ENCODE measurements at places on chromosomes 11 and 22.
A peak's percentile ranks its signal among the peaks of the same experiment; 100 is the strongest.

DNA sequence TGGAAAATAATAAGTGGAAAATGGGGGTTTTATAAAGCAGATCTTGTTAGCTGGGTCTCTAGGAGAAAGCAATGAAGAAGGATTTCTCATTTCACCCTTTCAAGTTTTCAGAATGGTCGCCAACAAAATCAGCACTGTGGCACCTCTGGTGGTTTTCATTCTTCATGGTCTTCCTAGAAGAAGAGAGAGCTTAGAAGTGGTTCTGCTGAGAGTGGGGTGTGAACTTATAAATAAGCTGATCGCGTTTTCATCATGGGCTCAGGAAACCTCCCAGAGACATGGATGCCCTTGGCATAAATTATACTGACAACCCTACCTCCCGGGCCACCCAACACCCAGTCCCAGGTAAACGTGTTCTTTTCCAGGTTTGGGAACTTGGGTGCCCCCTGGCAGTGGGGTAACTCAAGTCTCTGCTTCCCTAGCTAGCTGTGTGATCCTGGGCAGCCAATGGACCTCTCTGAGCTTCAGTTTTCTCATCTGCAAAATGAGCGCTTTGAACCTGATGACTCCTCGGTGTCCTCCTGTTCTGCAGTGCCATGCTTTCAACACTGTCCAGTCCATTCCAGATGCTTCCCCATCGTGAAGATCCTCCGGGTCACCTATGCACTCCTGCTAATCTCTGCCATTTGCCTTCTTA lies 72.6 kb upstream of the GRAMD1B start:
- DNase-seq = no peak

DNA sequence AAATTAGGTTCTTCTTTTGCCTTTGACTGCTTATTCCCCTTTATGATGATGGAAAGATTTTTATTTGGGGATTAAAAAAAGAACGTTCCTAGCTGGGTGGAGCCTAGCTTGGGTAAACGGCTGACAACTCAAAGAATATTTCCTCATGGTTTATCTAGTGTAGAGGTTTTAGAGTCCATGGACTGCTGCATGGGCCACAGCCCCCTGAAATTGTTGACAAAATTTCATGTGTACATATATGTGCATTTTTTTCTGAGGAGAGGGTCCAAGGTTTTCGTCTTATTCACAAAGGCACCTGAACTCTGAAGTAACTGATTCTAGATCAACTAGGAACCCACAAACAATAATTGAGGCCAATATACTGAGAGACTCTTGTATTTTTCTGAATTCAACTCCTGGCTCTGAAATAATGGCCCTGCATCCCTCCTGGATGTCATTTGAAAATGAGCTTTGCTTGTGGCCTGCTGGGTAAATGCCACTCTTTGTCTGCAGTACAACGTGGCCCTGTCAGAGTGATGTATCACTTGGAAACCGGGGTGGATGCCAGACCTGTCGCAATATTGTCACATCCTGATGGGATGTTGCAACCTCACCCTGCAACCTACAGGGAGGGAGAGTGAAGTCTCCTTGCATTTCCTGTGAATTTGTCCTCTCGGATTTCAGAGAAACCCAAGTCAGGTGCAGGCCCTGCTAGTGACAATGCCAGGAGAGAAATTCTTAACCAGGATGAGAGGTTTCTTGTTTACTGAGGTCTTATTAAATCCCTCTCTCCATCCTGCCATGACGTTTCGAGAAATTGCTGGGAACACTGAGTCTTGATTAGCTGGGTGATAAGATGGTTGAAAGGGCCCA lies 33.8 kb downstream of the EHF start:
- peak; percentile 73 for DNase-seq

DNA sequence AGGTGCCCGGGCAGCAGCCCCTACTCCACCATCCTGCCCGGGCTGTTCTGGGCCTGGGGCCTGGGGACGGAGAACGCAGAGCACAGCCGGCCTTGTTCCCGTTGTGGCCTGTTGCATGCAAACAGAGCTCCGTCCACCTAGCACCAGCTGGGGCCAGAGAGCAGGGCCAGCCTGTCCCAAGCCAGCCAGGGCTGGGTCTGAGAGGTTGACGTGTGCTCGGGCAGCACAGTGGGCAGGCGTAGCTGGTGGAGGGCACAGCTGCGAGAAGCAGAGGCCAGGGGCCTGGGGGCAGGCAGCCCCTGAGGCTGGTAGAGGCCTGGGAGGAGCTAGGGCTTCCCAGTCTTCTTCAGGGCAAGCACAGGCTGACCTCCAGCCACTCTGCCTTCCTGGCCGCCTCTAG lies 1192.6 kb downstream of the BRD1 start:
- no peak for DNase-seq

- DNase-seq = no peak
These were observed 434.4 kb downstream of the METTL15 start for GRCh38 chr11:28542561-28542960.

GRCh38 chr11:132782102-132782501 lies 750.2 kb downstream of the OPCML start:
- no peak for DNase-seq

DNA sequence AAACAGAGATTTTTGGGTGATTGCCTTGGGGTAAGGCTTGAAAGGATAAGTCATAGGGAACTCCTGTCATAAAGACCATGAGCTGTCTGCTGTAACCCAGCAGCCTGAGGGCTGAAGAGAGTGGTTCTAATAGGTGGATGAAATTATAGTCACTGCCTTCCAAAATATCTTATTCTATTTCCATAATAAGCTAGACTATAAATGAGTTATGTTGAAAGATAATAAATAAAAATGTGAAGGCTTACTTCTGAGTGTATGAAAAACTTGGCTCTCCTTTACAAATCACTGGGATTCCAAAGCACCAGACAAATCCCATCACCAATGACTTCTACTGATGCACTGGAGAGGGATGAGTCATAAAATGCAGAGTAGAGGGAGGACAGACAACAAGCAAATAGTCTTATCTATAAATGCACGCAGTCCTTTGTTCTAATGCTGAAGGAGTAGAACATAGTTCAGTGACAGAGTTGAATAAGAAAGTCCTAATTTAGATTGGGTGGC lies 775.0 kb upstream of the LRRC4C start:
- DNase-seq = no peak

DNA sequence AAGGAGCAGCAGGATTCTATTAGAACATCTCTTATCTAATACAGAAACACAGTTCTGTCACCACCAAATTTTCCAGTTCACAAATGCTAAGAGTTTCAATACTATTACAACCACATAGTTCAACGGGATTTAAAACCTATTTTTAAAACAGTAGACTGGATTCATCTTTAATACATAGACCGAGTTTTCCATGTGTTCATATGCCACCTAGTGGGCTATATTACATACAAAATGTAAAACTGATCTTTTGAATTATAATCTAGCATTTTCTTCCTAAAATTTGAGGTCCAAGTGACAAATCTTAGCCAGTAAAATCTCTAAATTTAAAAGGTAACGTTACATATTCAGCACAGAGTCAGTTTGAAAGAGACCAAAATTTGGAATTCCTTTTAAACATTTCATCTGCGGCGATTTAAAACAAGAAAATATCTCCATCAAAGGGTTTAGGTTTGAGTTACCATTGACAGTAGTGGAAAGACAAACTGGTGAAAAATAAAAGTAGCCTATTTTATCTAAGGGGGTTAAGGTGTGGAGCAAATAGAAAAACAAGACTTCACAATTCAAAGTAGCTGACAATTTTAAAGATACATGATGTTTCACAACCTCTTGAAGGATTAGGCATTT lies 269.3 kb upstream of the MPPED2 start:
- DNase-seq = peak; percentile 1

DNA sequence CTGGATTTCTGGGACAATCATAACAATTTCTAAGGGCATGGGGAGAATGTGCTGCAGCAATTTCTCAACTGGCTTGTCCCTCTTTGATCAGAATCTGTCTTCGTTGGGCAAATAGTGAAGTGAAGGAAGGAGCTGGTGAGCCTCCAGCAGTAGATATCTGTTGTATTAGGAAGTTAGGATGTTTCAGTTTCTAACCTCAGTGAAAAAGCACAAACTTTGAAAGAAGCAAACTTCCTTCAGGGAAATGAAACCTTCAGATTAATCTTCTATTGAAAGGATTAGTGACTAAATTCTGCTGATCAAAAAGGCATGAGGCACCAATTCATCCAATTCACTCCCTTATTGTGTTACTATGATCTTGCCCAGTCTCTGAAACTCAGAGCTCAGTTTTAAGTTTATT lies 24.3 kb downstream of the LMO2 start:
- DNase-seq = peak; percentile 61

GRCh38 chr11:18723991-18724390 lies 2.0 kb downstream of the IGSF22 start:
- no peak for DNase-seq

DNA sequence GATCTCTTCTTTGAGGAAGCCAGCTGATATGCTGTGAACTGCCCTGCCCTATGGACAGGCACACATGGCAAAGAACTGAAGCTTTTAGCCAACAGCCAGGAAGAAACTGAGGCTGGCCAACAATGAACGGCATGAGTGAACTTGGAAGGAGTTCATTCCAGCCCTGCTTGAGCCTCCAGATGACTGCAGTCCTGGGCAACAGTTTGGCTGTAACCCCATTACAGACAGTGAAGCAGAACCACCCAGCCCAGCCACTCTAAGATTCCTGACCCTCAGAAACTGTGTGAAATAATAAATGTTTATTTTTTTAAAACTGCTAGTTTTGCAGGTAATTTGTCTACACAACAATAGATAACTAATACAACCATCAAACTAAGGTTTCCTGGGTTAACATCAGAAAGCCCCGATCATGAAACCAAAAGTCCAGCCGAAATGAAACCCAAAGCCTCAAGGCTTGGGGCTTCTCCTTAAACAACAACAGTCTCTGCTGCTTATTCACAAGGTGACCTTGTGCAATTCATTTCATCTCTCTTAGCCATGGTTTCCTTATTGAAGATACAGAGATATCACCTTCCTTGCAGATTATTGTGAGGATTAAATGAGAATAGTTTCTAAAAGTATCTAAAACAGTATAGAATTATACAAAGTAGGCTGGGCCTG lies 31.4 kb downstream of the PAK1 start:
- no peak for DNase-seq

DNA sequence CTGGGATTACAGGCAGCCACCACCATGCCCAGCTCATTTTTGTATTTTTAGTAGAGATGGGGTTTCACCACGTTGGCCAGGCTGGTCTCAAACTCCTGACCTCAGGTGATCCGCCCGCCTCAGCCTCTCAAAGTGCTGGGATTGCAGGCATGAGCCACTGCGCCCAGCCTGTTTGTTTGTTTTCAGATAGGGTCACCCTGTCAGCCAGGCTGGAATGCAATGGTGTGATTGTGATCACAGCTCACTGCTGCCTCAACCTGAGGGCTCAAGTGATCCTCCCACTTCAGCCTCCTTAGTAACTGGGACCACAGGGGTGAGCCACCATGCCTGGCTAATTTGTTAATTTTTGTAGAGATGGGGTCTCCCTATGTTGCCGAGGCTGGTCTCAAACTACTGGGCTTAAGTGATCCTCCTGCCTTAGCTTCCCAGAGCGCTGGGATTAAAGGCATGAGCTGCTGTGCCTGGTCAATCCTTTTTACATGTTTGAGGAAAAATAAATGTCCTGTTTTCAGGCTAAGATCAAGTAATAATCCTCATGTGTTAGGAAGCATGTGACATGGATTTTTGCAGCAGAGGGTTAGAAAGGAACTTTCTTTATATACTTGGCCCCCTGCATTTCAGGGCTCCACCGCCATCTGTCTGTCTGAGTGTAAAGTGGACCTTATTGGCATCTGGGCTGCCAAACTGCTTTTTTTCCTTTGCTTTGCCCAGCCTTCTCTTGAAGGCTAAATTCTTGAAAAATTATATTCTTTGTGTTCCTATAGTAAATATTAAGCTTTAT lies 4.8 kb upstream of the SLC3A2 start:
- DNase-seq = no peak

GRCh38 chr11:43856993-43857392 lies 23.6 kb upstream of the ALKBH3 start:
- DNase-seq = no peak
